Caudate nucleus (tissue), 63 donors: ENCODE measurements at places on chromosomes 5 and 9.

DNA sequence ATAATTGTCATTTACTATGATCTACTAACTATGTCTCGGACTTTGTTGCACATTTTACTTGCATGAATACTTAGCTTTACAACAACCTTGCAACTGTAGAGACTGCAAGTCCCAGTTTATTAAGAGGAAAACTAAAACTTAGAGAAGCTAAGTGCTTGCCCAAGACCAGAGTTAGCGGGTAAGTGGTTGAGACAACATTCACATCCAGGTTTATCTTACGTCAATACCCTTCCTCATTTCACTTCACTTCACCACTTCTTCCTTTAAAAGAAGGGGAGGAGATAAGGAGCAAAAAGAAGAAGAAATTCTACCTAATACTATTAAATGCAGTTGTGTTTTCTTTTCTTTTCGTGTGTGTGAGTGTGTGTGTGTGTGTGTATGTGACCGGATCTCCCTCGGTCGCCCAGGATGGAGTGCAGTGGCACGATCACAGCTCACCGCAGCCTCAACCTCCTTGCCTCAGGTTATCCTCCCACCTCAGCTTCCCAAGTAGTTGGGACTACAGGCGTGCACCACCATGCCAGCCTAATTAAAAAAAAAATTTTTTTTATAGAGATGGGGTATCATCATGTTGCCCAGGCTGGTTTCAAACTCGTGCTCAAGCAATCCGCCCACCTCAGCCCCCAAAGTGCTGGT, 37.4 kb downstream of the MEGF9 start:
- no peak for DNase-seq

DNA sequence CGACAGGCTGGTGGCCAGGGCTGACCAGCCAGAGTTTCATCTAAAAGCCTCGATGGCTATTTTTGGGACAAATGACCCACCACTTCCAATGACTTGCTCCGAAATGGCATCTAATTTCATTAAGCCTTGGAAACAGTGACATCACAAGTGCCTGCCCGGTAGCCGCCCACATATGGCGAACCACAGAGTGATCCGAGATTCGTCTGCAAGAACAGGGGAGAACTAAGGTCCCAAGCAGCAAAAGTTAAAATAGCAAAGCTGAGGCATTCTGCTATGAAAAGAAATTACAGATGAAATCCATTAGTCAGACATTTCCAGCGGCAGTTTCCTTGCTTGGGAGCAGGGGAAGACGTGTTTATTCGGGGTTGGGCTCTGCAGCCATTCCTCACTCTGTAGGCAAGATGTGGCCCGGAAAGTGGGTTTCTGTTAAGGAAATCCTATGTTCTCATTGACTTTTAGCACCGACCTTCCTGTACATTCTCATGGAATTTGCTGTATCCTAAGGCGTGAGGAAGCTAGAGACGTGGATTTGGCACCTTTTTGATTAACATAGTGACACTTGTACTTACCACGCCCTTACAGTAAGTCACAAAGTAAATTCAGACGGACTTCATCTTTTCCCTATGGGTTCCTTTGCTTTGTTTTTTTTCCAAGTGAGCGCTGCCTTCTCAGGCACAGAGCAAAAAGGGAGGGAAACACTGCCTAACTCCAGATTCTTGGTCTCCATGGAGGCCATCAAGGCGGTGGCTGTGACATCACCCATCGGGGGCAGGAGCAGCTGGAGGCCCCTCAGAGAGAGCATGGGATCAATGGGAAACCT, 45.1 kb downstream of the ERGIC1 start:
- no peak for DNase-seq

- no peak for DNase-seq
Measured at GRCh38 chr9:129879991-129880653, 44.9 kb downstream of the USP20 start.

GRCh38 chr9:3968891-3969290, 331.0 kb downstream of the GLIS3 start:
- DNase-seq, result no peak

DNA sequence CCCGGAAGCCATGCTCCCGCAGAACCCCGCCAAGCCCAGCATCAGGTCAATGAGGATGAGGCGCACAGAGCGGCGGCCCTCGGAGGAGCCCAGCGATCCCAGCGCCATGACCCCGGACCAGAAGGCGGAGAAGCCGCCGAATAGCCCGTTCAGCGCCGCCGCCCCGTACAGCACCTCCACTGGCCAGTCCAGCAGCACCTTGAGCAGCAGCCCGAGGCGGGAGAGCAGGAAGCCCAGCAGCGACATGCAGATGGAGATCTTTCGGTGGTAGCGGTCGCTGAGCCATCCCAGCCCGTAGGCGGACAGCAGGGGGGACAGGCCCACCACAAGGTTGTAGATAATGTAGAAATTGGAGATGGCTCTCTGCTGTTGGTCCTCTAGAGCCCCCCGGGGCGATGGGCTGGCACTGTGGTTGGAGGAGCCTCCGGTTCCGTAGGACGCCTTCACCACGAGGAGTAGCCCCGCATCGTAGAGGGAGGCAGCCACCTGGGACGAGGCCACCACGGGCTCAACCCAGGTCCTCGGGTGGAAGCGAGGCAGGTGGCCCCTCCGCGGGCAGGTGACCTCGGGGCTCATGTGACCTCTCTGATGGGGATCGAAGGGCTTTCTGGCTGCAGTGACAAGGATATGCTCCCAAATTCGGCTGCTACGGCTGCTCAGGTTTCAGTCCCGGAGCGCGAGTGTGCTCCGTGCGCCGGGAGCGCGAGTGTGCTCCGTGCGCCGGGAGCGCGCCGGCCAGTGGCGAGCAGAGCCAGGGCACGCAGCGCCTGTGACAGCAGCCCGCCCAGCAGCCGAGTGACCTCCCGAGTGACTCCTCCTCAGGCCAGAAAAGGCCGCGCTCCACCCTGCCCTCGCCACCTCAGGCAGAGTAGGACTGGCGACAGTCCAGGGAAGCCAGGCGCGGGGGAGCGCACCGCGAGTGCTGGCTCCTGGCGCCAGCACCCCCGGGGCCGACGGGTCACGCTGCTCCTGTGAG, at the start of gene SLC46A2:
TSS of gene SLC46A2 (minus strand) at position 771 of the 976 bp plus-strand sequence. CDS start at position 576, 195 bp downstream.
- DNase-seq, result no peak

DNA sequence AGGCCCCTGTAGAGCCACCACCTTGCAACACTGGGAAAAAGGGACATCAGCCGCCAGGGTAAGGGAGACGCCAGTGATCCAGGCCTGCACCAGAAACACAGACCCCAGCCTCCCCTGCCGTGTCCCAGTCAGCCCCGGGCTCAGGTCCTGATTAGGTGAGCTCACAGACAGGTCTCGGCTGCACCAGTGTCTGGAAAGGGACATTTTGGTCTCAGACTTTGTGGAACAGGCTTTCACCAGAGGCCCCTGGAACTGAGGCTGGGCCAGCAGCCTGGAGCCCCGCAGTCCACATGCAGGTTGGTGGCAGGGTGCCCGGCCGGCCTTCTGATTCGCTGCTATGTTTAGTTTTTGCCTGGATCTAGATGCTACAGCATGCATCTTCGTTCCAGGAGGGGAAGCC, 369.0 kb upstream of the IRX4 start:
- DNase-seq, result no peak

DNA sequence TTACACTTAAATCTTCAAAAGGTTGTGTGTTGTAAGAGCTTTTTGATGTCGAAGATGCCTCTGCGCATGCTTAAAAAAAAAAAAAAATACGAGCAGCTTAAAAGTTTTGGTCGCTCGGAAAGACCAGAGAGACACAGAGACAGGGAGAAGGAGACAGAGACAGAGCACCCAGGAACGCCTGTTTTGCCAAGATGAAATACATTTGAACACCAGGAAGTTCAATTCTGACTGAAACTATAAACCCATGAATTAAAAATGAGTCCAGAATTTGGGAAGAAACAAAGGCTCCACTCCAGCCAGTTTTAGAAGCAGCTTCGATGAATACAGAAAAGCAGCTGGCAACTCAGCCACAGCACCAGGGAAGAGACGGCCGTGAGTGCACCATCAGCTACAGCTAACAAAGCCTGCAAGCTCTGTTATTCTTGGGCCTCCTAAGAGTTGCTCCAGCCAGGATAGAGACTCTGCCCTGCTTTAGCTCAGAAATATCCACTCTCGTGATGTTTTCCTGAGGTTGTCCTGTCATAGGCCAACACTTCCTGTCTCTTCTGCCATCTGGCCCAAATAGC, 2.5 kb upstream of the ZNF474 start:
- DNase-seq, result no peak

DNA sequence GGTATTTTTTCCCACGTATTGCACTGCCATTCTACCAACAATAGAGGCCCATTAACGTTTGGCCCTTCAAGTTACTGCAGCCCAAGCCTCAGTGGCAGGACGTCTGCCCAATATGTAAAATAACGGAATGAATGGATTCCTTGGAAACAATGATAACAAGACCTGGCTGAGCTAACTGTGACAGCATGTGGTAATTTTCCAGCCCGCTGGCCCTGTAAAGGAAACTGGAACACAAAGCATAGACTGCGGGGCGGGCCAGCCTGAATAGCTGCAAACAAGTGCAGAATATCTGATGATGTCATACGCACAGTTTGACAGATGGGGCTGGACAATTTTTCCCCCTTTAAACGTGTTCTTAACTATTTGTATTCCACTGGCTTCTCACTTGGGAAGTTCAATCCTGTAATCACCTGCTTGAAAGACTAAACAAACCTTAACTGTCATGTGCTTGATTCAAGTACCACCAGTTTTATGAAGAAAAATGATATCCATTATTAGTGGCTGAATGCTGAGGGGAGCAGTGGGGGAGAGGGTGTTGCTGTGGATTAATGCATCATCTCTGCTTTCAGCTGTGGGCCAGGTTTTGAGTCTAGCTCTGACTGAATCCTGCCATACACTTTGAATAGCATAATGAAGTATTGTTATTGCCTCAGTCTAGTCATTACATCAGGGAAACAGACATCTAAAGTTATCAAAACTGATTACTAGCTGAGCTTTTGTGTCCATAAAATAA, 323.9 kb downstream of the TMEM161B start:
- DNase-seq, result peak; percentile 72

DNA sequence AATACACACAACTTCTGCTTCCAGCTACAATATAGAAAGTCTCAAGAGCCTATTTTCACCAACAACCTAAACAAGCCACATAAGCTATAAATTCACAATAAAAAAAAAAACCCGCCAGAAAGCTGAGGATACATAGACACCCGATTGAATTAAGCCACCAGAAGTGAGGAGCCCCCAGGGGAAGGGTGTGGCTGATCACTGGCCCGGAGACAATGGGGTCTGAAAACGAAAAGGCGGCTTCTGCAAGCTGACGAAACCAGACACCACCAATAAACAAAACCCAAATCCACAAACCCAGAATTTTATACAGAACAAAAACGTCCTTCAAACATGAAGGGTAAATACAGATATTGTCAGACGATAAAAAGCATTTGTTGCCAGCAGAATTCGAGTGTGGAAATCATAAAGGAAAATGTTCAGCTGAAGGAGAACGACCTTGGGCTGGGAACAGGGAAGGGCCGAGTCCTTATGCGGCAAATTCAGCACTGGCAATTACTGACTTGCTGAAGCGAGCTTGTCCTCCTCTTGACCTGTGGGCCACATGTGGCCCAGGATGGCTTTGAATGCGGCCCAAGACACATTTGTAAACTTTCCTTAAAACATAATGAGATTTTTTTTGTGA, 39.6 kb upstream of the CEP72 start:
- no peak for DNase-seq

DNA sequence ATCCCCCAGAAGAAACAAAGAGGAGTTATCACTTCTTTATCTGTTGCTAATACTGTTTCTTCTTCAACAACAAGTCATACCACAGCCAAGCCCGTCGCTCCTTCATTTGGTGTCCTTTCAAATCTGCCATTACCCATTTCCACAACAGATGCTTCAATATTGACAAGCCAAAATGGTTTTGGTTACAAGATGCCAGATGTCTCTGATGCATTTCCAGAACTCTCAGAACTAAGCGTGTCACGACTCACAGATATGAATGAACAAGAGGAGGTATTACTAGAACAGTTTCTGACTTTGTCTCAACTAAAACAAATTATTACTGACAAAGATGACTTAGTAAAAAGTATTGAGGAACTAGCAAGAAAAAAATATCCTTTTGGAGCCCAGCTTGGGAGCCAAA, 16.0 kb upstream of the HAND1 start:
- DNase-seq, result no peak

DNA sequence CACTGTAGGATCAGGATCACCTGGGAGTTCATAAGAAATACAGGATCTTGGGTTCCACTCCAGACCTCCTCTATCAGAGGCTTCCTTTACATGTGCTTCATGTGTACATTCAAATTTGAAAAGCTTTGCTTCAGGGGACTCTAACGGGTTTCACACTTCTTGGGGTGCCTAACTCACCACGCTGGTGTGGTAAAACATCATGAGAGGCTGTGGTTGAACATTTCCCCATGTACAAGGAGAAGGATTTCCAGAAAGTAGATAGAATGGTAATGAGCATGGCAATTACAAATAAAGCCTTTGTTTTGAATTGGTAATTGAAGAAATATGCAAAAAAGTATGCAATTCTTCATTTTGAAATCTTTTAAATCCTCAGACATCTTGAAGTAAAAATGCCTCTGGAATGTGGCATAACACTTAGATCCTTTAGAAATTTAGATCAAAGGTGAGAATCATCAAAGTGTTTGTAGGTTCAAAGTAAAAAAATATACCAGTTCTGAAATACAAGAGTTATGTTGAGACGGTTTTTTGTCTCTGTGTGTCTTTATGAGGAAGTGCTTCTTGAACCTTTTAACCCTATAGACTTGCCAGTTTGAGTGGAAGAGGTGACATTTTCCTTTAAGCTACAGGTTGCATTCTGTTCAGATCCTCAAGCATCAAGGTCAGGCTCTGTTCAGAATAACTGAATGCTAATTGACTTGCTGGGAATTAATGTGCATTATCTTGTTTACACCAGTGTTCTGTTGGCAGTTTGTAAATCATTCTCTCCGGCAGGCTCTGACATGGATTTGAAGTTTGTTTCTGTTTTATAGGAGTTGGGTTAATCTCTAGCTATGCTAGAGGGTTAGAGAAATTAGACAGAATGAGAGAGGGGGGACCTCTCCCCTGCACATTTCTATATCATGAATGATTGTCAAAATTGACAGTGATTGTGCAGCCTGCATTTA, 415.3 kb downstream of the MAN2A1 start:
- no peak for DNase-seq

DNA sequence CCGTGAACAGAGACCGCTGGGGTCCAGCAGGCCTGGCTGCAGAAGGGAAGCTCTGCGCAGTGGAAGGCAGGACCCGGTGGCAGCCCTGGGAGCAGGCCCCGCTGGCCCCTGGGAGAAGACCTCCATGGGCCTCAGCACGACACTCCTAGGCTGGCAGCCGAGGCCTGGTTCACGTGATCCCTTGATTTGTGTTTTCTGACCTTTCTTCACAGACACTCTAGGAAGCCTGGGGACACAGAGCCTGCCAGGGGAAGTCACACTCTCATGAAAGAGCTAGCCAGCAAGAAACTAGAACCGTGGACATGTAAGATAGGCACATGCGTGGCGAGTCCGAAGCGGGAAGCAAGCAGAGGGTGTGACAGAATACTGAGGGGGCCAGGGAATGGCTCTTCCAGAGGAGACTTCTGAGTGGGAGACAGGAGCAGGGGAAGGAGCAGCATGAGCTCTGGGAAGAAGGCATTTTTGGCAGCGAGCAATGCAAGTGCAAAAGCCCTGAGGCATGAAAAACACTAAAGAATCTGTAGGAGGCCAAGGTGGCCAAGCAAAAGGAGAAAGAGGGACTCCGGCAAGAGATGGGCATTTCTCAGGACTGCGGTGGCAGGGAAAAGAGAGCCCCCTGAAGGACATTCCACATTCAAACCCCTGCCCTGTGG, 26.6 kb upstream of the IL17B start:
- DNase-seq, result no peak
